ENCODE measurements at places on chromosomes 4 and X.

DNA sequence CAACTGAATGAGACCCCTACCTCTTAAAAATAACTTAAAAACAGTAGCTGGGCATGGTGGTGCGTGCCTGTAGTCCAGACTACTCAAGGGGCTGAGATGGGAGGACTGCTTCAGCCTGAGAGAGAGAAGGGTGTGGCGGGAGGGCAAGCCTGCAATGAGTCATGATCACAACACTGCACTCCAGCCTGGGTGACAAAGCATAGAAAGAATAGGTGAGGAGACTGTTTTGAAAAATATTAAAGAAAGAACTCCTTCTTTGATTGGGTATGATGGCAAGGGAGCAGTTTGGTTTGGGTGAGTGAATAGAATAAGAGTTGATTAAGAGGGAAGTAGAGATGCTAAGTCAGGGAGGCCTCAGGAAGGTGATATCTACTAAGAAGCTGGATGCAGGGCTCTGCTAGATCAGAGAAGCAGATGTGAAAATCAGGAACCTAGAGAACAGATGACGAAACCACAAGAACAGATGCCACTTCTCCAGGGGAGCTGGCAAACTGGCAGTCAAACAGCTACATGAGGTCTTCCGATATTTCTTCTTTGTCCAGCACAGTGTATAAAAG, 318.6 kb downstream of the OPHN1 start:
- no peak for DNase-seq

GRCh38 chrX:13121020-13121555, 76.7 kb upstream of the FAM9C start:
- no peak for DNase-seq

DNA sequence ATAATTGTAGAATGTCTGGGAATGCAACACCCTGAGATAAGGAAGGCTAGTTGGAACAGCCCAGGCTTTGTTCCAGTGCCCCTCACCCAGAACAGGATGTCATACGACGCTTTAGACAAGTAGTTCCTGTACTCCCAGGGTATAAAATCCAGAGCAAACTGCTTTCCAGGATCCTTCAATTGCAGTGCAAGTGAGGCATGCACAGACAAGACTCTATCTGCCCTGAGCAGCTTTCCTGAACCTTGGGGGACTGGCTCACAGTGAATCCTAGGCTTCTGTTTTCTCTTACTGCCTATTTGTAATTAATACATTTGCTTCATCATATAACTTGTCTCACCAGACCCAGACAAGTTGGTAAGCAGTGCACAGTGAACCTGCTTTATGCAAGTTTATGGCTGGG, 48.4 kb upstream of the IL9R start:
- DNase-seq = no peak

GRCh38 chr4:141078871-141079270, 54.4 kb downstream of the RNF150 start:
- DNase-seq = no peak

DNA sequence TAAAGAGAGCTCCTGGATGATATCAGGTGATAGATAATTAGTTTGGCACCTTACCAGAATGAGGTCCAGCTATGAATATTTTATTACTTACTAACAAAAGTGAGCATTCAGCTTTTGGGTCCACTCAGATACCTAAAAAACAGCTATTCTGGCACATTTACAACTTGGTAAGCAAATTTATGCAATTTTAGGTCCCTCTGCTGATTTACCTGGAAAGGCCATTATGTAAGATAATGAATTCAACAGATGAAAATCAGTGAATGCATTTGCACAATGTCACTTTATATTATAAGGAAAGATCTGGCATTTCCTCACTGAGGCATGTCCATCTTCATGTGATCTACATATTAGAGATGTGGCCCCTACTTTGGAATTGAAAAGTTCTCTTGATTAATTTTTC, 517.0 kb downstream of the SPRY1 start:
- no peak for DNase-seq

- no peak for DNase-seq
These were observed 1.0 kb downstream of the CYSLTR1 start for GRCh38 chrX:78326401-78326800.

DNA sequence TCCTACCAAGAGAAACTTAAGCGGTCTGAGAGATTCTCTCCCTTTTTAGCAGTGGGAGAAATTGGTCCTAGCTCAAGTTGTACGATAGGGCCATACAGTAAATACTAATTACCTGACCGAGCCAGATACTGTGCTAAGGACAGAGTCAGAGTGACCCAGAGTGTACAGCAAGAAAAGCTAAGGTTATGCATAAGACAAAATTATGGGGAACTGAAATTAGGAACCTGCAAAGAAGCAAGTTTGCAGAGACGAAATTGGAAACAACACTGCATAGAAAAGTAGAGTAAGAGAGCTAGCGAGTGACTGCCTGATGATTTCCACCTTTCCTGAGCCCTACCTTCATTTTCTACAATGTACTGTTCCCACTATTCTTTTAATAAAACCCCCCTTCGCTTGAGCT, 278.1 kb downstream of the NKX6-1 start:
- DNase-seq = no peak

GRCh38 chr4:12724510-12724909, 759.6 kb downstream of the RAB28 start:
- DNase-seq = no peak
